ENCODE measurements at places on chromosomes 7 and 10.

DNA sequence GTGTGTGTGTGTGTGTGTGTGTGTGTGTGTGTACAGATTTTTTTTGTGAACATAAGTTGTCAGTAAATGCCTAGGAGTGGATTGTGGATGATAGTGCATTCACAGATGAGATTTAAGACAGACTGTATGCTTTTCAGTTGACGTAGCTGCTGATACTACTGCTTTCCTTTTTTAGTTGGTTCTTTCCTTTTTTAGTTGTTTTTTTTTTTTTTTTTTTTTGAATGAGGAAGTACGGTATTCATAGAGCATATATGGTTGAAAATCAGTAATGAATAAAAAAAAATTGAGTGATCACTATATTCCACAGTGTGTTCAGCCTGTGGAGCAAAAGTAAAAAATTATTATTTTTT, 80.5 kb downstream of the RBM33 start:
- no peak for DNase-seq

- DNase-seq: no peak
These were observed 96.8 kb upstream of the PCBD1 start for GRCh38 chr10:70984986-70985722.

DNA sequence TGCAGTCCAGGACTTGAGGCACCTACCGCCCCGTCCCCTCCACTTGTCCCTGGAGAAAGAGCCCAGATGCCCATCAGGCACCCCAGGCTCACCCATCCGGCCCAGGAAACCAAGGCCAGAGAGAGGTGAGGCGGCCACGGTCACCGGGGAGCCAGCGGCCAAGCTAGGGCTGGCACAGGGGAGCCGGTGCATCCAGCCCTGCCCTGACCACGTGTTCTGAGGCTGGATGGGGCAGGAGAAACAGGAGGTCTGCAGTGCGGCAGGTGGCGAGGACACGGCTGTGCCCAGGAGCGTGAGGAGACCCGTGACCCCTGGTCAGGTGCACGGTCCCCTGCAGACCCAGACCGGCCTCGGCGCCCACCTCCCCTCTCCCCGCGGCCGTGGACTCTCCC, 27.6 kb downstream of the UNCX start:
- DNase-seq: no peak

DNA sequence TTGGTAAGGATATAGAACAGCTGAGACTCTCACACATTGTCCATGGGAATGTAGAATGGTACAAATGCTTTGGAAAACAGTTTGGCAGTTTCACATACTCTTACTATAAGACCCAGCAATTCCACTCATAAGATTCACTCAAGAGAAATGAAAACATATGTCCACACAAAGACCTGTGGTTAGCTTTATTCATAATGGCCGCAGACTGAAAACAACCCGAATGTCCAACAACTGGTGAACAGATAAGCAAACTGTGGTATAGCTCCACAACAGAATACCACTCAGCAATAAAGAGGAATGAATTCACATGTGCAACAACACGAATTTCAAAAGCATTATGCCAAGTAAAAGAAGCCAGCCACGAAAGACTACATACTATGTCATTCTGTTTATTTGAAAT, 33.5 kb upstream of the CUL1 start:
- DNase-seq: no peak

GRCh38 chr10:70131560-70131937, 1.1 kb downstream of the AIFM2 start:
- no peak for DNase-seq

DNA sequence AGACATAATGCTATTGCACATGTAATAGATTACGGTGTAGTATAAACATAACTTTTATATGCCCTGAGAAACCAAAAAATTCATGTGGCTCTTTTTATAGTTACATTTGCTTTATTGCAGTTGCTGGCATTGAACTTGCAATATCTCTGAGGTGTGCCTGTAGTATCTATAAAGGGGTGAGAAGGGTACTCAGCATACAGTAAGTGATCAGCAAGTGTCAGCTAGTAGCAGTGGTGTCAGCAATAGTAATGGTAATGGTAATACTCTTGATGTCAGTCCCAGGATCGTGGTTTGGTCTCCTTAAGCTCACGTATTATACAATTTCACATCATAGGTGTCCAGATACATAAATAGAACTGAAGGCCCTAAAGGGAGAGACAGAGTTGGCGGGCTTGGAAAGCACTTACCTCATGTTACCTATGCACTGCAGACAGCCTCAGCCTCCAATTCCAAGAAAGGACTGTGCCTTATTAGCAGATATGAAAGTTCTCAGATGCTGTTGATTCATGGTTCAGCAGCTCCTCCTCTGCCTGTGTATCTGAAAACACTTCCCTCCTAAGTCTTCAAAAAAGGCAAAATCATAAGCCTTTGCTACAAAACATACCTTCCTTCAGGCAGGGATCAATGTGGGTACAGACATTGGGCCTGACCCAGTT, 6.6 kb upstream of the GIMAP7 start:
- peak; percentile 53 for DNase-seq

- peak; percentile 11 for DNase-seq
These were observed 2.4 kb downstream of the TMEM72 start for GRCh38 chr10:44913350-44914081.

DNA sequence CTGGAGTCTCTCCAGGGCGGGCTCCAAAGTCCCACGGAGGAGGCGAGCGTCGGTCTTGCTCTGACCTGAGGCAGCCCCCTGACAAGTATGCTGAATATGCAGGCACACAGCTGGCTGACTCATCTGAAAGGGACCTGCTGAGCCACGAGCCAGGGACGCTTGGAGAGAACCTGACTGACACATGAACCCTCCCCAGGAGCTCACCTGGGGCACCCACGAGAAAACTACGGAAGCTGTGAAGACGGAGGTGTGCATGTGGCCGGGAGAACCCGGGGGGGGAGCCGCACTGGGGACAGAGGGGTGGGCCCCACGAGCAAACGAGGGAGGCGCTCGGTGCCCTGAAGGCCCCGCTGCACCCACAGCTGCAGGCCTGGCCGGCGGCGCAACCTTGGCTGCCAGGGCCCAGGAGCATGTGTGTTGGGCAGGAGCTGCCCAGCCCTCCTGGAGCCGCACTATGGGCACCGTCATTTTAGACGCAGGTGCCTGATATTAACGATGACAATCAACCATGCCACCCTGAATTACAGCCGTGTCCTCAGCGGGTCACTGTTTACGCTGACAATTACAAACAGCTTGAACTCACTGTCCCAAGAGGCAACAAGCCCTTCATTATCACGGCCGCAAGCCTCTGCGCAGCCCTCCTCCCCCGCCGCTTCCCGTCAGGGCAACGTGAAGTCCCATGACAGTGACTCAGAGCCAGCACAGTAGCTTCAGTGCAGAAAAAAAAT, 64.7 kb downstream of the DIP2C start:
- DNase-seq: no peak

- DNase-seq: no peak
These were observed 203.1 kb downstream of the CDC14C start for GRCh38 chr7:49127359-49127913.

All from CD4-positive, alpha-beta T cell treated with Interleukin-6 at 100 ng/mL for 8 hours (primary cell).